OCI-LY7 (cell line): ENCODE measurements at places on chromosomes 13 and 19. TPM values are rescaled to one million over a fixed set of nuclear protein-coding genes. Genes with fewer than 3 reads are reported as not detected.
A peak's percentile ranks its signal among the peaks of the same experiment; 100 is the strongest.

- DNase-seq = no peak
These were observed 20.4 kb upstream of the ZNF91 start for GRCh38 chr19:23415561-23416191.

The SYNGR4 gene
- total RNA-seq = 1.0 and 1.2 TPM in 2 replicates

- DNase-seq = no peak
These were observed 37.5 kb upstream of the C19orf12 start for GRCh38 chr19:29752450-29753025.

The PCCA gene
- total RNA-seq = 2.7 and 5.6 TPM in 2 replicates

DNA sequence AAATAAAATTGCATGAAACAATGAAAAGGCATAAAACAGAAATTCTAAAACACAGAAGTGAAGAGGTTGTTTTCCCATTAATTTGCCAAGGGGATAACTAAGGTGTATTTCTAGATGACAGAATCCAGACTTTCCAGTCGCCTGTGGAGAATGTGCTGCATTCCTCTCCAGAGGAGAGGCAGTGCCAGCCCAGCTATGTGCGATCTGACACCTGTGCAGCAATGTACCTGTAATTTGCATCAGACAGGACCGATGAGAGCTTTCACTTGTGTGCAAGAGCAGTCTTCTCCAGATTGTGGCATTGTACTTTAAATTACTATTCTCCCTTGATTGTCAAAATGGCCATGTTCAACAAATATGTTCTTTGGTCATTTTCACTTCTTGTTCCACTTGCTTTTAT is 1037.9 kb downstream of the EFNB2 start:
- no peak for DNase-seq

DNA sequence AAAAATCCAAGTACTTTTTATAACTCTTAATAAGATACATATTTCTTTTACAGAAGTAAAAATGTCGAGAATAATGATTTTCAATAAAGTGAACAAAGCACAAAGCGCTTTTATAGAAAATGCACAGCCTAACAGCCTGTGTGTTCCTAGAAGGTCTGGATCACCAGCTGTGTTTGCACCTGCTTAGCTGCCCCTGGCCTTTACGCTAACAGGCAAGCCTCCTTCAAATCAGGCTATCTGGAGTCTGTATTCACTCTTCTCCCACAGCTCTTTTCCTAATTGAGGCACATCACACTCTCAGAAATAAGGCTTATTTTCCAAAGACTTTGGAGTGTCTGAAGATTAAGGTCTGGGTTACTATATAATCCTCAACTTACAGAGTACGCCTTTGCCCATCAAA is 183.1 kb downstream of the LHFPL6 start:
- no peak for DNase-seq

DNA sequence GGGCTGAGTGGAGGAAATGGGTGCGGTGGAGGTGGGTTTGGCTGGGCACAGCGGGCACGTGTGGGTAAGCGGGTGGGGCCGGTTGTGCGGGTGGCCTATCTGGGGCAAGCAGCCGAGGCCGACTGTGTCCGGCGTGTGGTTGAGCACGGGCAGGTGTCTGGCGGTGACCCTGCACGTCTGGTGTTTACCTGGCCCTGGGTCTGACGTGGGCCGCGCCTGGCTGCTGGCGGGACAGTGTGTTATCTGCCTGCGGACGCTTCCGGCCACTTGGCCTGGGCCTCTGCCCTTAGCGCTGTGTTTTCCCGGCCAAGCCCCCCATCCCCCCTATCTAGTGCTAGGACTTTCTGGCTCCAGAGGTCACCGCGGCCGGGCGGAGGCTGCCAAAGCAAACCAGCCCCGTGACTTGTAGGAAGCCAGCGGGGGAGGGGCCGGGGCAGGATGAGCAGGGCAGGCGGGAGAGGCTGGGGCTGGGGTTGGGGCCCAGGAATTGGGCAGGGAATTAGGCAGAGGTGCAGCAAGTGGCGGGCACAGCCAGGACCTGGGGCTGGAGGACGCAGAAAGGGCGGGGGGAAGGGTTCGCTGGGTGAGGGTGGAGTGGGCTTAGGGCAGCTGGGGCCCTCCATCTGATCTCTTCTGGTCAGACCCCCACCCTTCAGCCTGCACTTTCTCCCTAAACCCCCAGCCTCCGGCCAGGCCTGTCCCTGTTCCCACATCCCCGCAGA is 534 bp upstream of the HPN start:
- no peak for DNase-seq

DNA sequence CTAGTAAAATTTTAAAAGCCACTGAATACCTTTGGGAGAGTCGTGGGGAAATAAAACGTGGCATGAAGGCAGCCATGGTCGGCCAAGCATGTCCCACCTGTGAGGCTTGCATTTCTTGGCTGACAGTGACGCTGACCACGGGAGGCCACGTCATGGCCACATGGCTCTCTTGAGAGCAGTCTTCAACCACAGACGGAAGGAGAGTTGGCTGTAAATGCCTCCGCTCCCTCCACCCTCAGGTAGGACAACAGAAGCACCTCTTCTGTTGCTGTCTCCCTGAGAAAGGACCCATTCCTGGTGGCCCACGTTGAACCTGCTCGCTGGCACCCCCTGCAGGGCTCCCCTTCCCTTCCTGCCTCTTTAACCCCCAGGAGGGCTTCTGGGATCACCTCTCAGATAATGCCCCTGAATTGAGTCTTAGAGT is 10.6 kb upstream of the LRRC25 start:
- DNase-seq = peak; percentile 76

- no peak for DNase-seq
These were observed 262.8 kb upstream of the RFC3 start for GRCh38 chr13:33554919-33555791.

DNA sequence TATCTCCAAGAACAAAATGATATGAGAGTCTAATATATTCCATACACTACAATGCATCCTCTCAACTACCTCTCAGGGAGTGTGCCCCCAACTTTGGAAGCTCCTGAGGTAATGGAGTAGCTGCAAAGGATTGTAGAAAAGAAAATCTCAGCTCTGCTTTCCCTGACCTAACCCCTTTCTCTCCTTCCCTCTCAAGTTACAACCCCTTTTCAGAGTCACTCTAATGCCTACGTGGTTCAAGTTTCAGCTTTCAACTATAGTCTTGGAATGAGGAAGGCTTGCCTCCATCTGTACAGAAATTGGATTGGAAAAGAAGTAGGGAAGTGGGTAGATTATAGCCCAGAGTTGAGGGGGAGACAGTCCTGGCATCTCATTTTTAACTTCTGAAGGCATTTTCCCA is 256.0 kb downstream of the PCDH9 start:
- no peak for DNase-seq

- DNase-seq = no peak
These were observed 19.0 kb upstream of the IL17D start for GRCh38 chr13:20684546-20684945.

DNA sequence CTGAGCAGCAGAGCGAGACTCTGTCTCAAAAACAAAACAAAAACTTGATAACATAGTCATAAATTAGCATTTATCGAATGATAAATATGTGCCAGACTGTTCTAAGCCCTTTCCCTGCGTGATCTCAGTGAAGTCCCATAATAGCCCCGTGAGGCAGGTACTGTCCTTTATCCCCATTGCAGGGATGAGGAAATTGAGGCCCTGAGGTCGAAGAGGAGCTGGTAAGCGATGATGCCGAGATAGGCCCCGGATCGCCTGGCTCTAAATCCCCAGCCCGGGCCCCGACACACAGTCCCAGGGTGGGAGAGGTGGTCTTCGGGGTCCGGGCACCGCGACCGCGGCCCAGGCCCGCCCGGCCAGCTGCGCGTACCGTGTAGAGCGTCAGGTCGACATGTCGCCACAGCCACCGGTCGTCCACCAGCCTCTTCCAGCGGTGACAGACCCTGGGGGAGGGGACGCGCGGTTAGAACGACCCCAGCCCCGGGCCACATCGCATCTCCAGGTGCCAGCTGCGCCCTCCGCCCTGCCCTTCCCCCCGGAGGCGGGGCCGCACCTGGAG is 625 bp downstream of the FBXL12 start:
- DNase-seq = peak; percentile 13

GRCh38 chr19:41395355-41395754 is 1.8 kb downstream of the EXOSC5 start:
- no peak for DNase-seq
